HT1080 (cell line): ENCODE measurements at places on chromosomes 5 and 9.

GRCh38 chr5:96642281-96642640, 19.9 kb upstream of the CAST start:
- no peak for DNase-seq

- no peak for DNase-seq
Observed at GRCh38 chr5:154447089-154447725, 1.4 kb downstream of the SAP30L start.

DNA sequence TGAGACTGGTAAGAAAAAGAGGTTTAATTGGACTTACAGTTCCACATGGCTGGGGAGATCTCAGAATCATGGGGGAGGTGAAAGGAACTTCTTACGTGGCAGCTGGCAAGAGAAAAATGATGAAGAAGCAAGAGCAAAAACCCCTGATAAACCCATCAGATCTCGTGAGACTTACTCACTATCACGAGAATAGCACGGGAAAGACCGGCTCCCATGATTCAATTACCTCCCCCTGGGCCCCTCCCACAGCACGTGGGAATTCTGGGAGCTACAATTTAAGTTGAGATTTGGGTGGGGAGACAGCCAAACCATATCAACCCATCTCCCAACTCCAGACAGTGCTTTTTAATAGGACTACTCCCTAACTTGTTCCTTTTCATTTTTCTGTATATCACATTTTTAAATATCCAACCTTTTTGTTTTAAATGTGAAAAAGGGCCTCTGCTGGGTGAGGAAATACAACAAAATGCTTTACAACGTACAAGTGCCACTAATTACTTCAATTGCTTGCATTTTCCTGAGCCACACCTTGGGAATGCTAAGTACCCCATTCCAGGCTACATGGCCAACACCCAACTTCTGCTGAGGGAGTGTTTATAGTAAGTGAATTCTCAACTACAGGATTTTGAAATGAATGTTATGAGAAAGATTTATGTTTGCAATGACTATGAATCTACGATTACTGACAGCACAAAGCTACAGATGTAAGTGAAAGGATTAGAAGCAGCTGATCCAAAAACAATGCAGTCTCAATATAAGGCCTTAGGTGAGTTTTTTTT, 294.1 kb upstream of the CD180 start:
- peak; percentile 5 for DNase-seq

- DNase-seq = no peak
Observed at GRCh38 chr5:155268770-155269425, 255.3 kb downstream of the KIF4B start.

GRCh38 chr5:68255305-68256120, 40.0 kb downstream of the PIK3R1 start:
- no peak for DNase-seq
